ENCODE measurements at places on chromosomes 2 and 18.

- no peaks in the 10 kb centered on the region for H3K36me3 ChIP-seq
- no peak overlapping the region for H3K27ac ChIP-seq
- no peaks in the 10 kb centered on the region for H3K27me3 ChIP-seq
- DNase-seq = no peak
- no peak overlapping the region for H3K4me3 ChIP-seq
These were observed 509.5 kb downstream of the PARD3B start for GRCh38 chr2:205054789-205055188.

GRCh38 chr18:57764087-57764486, 39.0 kb downstream of the ATP8B1 start:
- DNase-seq = no peak
- no peaks in the 10 kb centered on the region for H3K36me3 ChIP-seq
- H3K4me3 ChIP-seq = no peak overlapping the region

DNA sequence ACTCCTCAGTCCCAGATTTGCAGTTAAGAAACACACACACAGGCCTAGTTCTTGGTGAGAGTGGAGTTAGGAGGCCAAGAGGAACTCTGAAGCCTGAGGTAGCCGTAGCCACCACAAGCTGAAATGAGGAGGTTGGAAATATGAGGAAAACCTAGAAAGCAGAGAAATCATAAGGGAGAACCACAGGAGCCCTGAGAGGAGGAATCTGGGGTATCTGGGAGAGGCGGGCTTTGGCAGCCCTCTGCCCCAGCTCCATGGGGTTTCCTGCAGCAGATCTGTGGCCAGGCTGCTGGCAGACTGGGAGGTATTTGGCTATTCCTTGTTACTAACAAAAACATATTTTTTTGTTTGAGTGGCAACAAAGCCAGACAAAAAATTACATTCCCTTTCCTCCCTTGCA, 11.0 kb downstream of the SOX11 start:
- H3K4me1 ChIP-seq = no peaks in the 10 kb centered on the region
- no peak overlapping the region for H3K4me3 ChIP-seq
- H3K36me3 ChIP-seq = no peaks in the 10 kb centered on the region
- no peak overlapping the region for H3K27ac ChIP-seq
- no peaks in the 10 kb centered on the region for H3K27me3 ChIP-seq

DNA sequence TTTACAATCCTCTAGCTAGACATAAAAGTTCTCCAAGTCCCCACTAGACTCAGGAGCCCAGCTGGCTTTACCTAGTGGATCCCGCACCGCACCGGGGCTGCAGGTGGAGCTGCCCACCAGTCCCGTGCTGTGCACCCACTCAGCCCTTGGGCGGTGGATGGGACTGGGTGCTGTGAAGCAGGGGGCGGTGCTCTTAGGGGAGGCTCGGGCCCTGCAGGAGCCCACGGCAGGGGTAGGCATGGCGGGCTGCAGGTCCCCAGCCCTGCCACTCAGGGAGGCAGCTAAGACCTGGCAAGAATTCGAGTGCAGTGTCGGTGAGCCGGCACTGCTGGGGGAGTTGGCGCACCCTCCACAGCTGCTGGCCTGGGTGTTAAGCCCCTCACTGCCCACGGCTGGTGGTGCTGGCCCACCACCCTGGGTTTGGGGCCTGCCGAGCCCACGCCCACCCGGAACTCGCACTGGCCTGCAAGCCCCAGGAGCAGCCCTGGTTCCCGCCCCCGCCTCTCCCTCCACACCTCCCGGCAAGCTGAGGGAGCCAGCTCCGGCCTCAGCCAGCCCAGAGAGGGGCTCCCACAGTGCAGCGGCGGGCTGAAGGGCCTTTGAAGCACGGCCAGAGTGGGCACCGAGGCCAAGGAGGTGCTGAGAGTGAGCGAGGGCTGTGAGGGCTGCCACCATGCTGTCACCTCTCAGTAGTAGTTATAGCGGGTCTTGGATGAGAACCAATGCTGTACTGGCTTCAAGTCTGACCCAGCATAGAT, 255.2 kb downstream of the CDH7 start:
- no peak overlapping the region for H3K4me3 ChIP-seq
- DNase-seq = no peak
- no peaks in the 10 kb centered on the region for H3K27me3 ChIP-seq
- no peaks in the 10 kb centered on the region for H3K4me1 ChIP-seq

DNA sequence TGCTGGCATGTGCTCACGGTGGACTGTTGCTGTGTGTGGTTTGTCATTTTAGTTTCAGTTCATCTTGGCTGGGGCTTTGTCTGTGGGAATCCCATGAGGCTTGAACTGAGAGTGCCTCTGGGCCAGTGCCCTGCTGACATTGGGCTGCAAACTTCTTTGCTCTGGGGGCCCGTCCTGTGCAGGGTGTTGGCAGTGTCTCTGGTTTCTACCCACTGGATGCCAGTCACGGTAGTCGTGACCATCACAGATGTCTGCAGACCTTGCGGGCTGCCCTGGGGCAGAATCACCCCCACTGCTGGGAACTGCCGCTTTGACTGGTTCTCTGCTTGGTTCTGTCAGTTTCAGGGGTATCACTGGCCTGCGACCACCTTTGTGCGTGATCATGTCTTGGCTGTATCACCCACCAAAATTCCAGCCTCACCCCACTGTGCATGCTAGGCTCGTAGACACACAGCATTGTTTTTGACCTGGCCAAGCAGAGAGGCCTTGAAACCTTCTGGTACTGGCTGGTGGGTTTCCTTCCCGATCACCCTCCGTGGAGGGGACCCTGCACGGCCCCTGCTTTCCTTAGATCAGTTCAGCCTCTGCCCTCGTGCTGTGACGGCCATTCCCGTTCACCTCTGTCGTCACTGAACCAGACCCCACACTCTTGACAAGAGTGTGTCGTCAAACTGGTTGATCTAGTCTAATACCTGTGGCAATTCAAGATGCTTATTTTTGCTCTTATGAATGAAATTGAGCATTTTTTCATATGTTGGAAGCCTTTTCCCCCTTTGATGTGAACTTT, 57.6 kb downstream of the KCNG2 start:
- DNase-seq = peak; percentile 55
- H3K4me3 ChIP-seq = no peak overlapping the region
- no peaks in the 10 kb centered on the region for H3K36me3 ChIP-seq
- H3K4me1 ChIP-seq = peaks cover 25% of the 10 kb centered on the region
- H3K27ac ChIP-seq = no peak overlapping the region

DNA sequence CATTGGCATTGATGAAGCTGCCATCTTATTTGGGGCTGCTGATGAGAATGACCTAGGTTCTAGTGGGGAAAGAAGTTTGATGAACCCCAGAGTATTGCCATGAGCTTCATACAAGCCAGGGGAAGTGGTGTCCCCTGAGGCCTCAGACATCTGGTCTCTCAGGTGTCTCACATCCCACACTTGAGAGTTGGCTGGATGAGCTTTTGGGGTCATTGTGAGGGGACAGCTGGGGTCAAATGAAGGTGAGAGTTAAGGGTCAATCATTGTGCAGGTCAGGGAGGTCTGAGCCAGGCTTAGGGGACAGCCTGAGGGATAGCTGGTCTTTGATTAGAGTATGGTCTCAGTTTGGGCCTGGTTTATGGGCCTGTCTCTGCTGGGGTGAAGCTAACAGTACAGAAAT, 336.5 kb downstream of the CYP26B1 start:
- H3K27me3 ChIP-seq = peaks cover 2% of the 10 kb centered on the region
- H3K4me3 ChIP-seq = no peak overlapping the region
- no peaks in the 10 kb centered on the region for H3K36me3 ChIP-seq
- no peaks in the 10 kb centered on the region for H3K4me1 ChIP-seq
- no peak for DNase-seq
- no peak overlapping the region for H3K27ac ChIP-seq

DNA sequence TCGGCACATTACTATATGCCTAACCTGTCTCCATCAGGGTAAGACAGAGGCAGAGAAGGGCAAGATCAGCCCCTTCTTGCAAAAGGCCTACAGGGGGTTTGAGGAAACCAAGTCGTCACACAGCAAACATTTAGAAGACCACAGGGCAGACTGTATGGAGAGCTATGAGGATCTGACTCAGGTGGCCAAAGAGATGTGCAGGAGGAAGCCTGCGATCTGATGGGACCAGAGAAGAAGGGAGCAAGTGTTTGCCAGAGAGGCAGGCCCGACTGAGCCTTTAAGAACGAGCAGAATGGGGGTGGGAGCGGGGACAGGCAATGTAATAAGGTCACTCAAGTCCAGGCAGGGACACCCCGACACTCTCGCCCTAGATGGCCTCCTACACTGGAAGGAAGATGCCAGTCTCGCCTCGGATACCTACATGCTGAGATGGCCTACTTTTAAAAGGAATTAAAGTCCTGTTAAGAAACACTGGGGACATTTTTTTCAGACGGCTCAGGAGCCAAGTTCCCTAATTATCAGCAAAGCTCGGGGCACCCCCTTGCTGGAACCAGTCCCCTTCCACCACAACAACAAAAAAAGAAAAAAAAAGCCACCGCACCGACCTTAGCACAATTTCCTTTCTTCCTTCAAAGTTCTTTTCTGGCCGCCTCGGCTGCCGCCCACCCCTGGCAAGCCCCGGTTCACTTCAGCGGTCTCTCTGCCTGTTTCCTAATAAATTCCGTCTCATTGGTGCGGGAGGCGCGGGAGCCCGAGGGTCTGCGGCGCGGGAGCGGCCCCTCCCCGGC, 1.5 kb downstream of the SFXN5 start:
- H3K4me3 ChIP-seq = peak overlapping the region; percentile 86
- peak overlapping the region; percentile 61 for H3K27ac ChIP-seq
- peaks cover 6% of the 10 kb centered on the region for H3K4me1 ChIP-seq
- DNase-seq = peak; percentile 62
- no peaks in the 10 kb centered on the region for H3K27me3 ChIP-seq

DNA sequence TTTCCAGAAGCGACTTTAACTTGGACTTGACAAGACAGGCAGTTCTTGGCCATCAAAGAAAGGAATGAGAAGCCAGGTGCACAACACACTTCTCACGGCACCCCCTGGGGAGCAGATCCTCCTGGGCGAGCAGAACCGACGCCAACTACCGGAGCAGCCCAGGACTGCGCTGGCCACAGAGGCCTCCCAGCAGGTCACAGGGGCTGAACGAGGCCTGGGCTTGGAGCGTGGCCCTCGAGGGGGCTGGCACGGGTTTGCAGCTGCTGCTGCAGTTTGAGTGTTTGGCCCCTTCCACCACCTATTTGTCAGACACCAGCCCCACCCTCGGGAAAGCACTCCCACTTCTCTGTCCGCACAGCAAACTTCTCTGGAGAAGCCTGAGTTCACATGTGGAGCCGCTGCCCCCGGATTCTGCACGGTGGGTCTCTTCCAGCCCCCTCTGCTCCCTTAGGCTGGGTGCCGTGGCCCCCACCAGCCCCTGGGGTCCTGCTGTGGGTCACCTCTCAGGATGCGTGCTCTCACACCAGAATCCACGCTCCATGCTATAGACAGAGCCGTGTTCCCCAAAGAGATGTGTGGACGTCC, 306.7 kb upstream of the SALL3 start:
- DNase-seq = no peak
- no peak overlapping the region for H3K4me3 ChIP-seq
- H3K27me3 ChIP-seq = no peaks in the 10 kb centered on the region
- H3K27ac ChIP-seq = no peak overlapping the region
- H3K36me3 ChIP-seq = no peaks in the 10 kb centered on the region

GRCh38 chr2:84717302-84717701, 163.6 kb downstream of the TRABD2A start:
- no peaks in the 10 kb centered on the region for H3K4me1 ChIP-seq
- no peak overlapping the region for H3K27ac ChIP-seq
- H3K27me3 ChIP-seq = peaks cover 2% of the 10 kb centered on the region
- DNase-seq = no peak
- no peak overlapping the region for H3K4me3 ChIP-seq

- H3K36me3 ChIP-seq = no peaks in the 10 kb centered on the region
- no peaks in the 10 kb centered on the region for H3K27me3 ChIP-seq
- no peaks in the 10 kb centered on the region for H3K4me1 ChIP-seq
- no peak overlapping the region for H3K27ac ChIP-seq
These were observed 239.0 kb downstream of the OSR1 start for GRCh38 chr2:19119326-19120001.

GRCh38 chr2:18788592-18788991, 199.2 kb upstream of the NT5C1B start:
- H3K36me3 ChIP-seq = no peaks in the 10 kb centered on the region
- no peak overlapping the region for H3K4me3 ChIP-seq
- no peak overlapping the region for H3K27ac ChIP-seq
- H3K4me1 ChIP-seq = no peaks in the 10 kb centered on the region

DNA sequence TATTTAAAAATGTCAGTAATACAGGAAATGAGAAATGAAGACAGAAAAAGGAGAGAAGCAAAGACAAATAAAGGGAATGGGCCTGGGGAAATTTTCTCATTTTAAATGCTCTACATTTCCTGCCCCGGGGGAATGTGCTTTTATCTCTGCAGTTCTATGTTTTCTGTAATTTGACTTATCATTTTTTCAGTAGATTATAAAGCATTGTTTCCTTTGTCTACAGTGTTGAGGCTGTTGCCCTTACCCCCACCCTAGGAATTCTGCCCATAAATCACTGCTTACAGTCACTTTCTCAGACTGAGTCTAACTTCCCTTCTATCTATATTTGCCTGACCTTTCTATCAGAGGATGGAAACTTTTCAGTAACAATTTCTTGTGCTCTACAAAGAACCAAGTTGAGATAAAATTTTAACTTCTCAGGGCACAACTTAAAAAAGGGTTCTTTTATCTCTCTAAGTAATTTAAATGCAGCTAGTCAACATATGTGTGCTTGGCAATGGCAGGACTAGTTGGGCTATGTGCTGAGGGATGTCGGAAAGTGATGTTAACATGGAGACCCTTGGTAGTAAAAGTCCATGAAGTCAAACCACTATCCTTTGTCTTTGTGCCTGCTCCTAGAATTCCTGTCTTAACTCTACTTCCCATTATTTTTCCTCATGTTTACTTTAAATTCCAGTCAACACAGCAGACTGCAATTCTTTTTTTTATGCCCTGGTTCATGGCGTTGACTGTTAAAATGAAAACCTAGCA, 146.5 kb upstream of the MMADHC start:
- no peaks in the 10 kb centered on the region for H3K36me3 ChIP-seq
- no peak overlapping the region for H3K4me3 ChIP-seq
- no peaks in the 10 kb centered on the region for H3K4me1 ChIP-seq
- no peak overlapping the region for H3K27ac ChIP-seq
- DNase-seq = no peak

GRCh38 chr18:55073834-55074233, 114.6 kb upstream of the CCDC68 start:
- no peaks in the 10 kb centered on the region for H3K36me3 ChIP-seq
- DNase-seq = no peak
- H3K4me3 ChIP-seq = no peak overlapping the region

DNA sequence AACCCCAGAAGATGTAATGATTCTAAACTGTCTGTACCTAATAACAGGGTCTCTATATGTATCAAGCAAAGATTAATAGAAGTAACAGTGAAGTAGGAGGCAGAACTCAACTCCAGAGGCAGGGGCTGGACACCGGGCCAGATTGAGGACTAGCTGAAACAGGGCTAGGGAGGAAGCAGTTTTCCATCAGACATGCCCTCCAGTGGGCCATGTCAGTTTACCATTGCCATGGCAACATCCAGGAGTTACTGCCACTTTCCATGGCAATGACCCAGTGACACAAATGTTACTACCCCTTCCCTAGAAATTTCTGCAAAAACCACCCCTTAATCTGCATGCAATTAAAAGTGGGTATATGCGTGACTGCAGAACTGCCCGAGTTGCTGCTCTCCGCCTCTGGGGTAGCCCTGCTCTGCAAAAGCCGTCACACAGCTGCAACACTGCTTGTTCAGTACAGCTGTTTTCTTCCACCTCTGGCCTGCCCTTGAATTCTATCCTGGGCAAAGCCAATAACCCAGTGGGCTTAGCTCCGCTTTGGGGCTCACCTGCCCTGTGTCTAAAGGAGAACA, 58.7 kb downstream of the TMEM18 start:
- no peaks in the 10 kb centered on the region for H3K27me3 ChIP-seq
- no peak overlapping the region for H3K4me3 ChIP-seq
- H3K36me3 ChIP-seq = no peaks in the 10 kb centered on the region
